ENCODE measurements at places on chromosomes 5 and 9. TPM values are rescaled to one million over a fixed set of nuclear protein-coding genes. Genes with fewer than 3 reads are reported as not detected.
A peak's percentile ranks its signal among the peaks of the same experiment; 100 is the strongest.

DNA sequence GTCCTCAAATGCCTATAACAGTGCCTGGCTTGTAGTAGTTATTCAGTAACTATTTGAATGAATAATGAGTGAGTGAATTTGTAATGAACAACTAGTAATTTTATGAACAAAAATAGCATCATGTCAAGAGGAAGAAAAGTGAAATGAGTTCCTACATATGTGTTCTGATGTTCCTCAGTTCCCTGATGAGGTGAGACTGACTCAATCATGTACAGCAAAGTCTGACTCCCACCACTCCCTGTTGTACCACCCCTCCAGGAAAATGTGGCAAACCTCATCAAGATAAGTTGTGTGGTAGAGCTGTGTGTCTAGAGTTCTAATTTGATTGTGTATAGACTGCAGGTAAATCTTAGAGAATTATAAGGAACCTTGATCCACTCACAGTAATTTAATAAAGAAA lies 201.6 kb downstream of the GOLPH3 start:
- no peak for DNase-seq

The LCN1 gene
- not detected for polyA plus RNA-seq

The PCDHB13 gene
- polyA plus RNA-seq, result 9.3 TPM

The SLC36A2 gene
- 21.0 TPM for polyA plus RNA-seq

The FAM153A gene
- 0.75 TPM for polyA plus RNA-seq

- DNase-seq, result no peak
These were observed 61.7 kb downstream of the HMCN2 start for GRCh38 chr9:130327070-130327780.

GRCh38 chr5:138282920-138283742 lies 8.7 kb upstream of the GFRA3 start:
- DNase-seq, result peak; percentile 48

The IRX1 gene
- 23.9 TPM for polyA plus RNA-seq

GRCh38 chr5:77518304-77518703 lies 26.2 kb upstream of the WDR41 start:
- no peak for DNase-seq

- DNase-seq, result no peak
These were observed 43.8 kb downstream of the UNC5A start for GRCh38 chr5:176854164-176854563.

DNA sequence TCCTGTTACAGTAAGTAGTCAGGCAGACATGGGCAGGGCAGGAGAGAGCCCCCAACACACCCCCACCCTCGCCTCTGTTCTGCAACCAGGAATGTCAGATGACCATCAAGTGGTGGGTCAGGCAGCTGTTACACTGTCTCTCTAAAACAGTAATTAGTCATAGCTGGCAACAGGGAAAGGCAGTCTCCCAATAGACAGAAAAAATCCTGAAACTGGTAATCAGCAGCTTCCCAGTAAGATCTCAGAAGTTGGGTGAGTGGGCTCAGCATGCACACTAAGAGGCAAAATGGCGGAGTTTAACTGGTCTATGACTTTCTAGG lies 90.2 kb downstream of the C5orf15 start:
- no peak for DNase-seq

DNA sequence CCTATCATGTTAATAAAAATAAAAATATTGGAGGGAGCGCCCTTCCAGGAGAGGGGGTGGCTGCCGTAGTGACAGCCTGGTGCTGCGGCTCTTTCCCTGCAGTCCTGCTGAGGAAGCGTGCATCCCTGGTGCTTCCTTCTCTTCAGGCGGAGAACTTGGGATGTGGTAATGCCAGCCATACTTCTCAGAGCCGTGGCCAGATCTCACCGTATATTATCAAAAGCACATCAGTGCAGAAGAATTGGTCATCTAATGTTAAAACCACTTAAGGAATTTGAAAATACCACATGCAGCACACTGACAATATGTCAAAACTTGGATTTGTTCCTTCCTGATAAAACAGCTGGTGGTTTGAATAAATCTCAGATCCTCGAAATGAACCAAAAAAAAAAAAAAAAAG lies 17.7 kb downstream of the C9orf40 start:
- no peak for DNase-seq

The PCDHGA12 gene
- polyA plus RNA-seq, result 1.5 TPM

GRCh38 chr9:83933790-83934189 lies 12.6 kb upstream of the KIF27 start:
- no peak for DNase-seq

DNA sequence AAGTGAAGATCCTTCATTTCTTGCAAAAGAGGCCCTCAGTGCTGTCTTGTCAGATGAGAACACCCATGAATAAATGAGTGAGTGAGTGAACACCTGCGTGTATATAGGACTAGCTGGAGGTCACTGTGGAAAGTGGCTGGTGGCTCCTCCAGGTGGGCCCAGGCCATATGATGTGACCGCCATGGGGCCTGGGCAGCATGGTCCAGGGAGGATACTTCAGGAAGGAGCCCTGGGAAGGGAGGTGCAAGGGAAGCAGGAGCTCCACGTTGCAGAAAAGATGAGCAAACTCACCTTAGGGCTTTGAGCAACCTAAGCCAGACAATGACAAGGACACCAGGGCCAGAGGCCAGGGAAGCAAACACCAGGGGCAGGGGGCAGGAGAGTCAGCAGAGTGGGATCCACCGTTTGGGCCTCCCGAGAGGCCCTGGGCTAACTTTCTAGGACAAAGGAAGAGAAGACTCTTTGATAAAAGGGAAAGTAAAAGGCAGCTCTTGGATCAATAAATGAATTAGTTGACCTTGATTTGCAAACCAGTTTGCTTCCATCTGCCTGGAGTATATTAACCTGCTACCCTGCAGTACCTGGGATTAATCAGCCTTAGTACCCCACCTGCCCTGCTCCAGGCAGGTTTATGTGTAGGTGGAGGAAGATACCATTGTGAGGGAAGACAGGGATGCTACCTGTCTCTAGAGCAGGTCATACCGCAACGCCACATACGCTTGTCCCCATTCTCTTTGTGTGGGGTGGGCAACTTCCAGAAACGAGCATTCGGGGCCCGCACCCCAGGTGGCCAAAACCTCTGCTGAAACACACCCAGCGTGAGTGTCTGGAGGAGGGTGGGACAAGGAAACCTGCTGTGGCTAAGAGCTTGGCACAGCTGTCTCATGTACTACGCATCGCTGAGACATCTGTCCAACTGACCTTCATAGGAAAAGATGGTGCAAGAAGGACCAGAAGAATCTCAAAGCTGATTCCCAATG lies 51.4 kb upstream of the OLFM1 start:
- DNase-seq, result no peak

DNA sequence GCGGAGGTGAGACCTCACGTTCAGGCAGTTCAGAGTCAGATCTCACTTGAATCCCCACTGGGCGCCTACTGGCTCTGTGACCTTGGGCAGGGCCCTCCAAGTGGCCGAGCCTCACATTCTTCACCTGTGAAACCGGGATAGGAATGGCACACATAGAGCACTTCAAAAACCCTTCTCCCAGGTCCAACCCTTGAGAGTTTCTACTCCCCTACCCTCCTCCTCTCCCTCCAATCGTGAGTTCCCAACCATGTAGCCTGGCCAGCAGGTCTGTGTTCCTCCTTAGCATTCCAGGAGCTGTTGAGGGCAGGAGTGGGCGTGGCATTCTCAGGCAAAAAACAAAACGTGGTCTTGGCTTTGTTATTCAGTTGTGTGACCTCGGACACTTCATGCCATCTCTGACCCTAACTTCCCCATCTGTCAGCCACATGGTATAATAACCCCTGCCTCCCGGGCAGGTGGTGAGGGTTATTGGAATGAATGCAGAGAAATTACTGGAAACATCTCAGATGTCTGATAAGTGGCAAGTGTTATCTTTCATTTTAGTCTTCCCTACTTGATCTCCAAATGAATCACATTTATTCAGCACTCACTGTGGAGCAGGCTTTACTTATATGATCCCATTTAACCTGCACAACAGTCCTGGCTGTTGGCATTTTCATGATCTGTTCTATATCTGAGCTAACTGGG lies 112.8 kb upstream of the BOD1 start:
- no peak for DNase-seq

- DNase-seq, result no peak
These were observed 1.6 kb downstream of the MGAT4B start for GRCh38 chr5:179805070-179805528.

GRCh38 chr5:133895979-133896845 lies 72.2 kb downstream of the C5orf15 start:
- no peak for DNase-seq

DNA sequence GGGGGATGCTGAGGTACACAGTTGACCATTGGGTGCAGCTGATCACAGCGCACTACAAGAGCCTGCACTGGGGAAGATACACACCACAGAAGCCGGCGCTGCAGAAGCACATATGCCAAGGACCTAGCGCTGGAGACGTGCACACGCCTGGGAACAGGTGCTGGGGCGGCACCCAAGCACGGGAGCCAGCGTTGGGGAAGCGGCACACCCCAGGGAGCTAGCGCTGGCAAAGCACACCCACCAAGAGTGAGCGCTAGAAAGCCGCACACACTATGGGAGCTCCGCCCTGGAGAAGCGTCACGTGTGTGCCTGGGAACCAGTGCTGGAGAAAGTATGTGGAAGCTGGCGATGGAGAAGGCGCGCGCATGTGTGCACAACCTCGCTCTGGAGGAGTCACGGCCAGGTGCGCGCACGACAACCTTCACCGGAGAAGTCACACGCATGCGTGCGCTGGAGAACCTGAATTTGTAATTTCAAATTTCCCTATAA lies 4.5 kb downstream of the FANCC start:
- DNase-seq, result peak; percentile 62

The CARD9 gene
- 1.8 TPM for polyA plus RNA-seq

GRCh38 chr9:125508249-125508648 lies 198.8 kb downstream of the MAPKAP1 start:
- DNase-seq, result no peak
